ENCODE measurements at places on chromosomes 11 and 22.

- no peak for DNase-seq
Measured at GRCh38 chr11:32489464-32489863, 54.1 kb upstream of the WT1 start.

DNA sequence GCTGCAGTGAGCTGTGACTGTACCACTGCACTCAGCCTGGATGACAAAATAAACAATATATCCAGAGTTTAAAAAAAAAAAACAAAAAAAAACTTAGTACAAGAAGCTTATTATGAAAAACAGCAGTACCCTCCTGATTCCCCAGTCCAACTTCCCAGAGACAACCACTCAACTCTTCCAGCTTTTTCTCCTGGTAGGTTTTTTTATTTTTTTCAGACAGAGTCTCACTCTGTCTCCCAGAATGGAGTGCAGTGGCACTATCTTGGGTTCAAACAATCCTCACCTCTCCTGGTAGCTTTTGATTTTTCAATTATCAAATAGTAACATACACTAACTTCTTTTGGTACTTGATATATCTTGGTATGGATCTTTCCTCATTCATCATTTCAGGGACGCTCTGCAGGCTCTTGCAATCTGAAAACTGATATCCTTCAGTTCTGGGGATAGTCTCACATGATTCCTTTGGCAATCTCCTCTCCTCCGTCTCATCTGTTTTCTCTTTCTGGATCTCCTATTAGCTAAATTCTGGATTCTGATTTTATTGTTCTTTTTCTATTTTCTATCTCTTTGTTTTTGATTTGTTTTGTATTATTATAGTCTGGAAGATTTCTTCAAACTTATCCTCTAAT lies 44.9 kb downstream of the ALG9 start:
- DNase-seq, result no peak

GRCh38 chr11:32255841-32256240 lies 165.0 kb downstream of the RCN1 start:
- DNase-seq, result no peak

DNA sequence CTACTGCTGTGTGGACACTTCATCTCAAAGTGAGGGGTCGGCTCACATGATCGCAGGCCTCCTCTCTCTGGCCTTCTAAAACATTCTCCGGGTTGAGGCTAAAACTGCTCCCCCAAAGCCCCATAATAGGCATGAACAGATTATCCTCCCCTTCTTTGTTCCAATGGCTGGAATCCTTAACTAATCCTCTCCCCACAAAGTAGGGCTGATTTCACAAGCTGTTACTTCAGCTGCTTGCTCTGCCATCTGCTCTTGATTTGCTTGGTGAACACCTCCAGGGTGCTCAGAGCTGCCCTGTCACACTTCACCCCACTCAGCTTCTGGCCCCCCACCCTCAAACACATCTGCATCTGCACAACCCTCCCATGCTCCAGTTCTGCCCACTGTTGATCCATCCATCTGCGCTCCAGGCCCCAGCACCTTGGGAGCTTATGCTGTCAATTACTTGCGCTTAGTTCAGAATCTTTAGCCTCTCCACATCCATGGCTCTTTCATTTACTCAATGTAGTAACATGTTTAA lies 173.1 kb upstream of the API5 start:
- no peak for DNase-seq

- DNase-seq, result no peak
Measured at GRCh38 chr11:24390016-24390415, 106.8 kb upstream of the LUZP2 start.

GRCh38 chr11:128458321-128458720 lies 129.0 kb downstream of the ETS1 start:
- peak; percentile 74 for DNase-seq

- DNase-seq, result no peak
Measured at GRCh38 chr22:23751441-23751996, 607 bp upstream of the ZNF70 start.

DNA sequence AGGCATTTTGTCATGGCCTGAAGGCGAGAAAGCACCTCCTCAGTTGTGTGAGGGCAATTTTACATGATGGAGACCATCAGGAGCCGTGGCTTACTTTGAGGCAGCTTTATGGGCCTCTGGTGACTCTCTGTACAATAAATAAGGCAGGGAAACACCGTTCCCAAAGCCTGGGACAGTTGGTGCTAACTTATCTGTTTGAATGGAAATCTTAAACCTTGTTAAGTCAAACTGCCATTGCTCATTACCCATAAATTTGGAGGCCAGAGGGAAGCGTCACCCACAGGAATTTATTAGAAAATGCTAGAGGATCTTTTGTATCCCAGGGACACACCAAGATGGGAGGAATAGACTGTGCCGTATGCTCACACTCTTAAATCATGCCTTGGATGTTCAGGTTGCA lies 1156.9 kb downstream of the BRD1 start:
- no peak for DNase-seq

DNA sequence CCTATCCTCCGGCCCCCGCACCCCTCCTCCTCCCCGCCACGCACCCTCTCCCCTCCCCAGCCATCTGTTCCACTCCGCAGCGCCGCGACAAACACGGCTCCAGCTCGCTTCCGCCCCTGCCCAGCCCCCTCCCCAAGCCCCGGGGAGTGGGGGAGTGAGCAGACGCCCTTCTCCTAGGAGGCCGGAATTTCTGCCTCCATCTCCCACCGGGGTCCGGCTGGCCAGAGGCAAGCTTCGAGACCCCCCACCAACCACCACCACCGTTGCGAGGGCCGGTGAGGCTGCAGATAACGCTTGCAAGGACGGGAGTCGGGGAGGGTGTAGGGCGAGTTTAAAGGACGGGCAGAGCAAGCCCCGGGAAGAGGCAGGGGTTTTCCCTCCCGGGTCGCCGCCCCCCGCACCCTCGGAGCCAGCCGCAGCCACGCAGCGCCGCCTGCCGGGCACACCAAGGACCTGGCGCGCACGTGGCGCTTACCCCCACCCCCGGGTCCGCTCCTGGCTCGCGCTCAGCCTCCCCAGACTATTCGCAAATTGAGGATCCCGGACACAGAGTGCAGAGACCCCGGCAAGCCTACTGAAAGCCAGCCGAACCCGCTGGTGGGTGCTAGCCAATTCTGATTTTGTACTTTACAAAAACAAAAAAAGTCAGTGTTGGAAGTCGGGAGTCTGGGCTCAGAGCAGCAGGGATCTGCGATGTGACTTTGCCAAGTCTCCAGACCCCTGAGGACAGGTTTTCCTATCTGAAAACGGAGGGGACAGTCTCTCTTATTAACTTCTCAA lies 22.6 kb downstream of the RTN4RL2 start:
- DNase-seq, result peak; percentile 10

DNA sequence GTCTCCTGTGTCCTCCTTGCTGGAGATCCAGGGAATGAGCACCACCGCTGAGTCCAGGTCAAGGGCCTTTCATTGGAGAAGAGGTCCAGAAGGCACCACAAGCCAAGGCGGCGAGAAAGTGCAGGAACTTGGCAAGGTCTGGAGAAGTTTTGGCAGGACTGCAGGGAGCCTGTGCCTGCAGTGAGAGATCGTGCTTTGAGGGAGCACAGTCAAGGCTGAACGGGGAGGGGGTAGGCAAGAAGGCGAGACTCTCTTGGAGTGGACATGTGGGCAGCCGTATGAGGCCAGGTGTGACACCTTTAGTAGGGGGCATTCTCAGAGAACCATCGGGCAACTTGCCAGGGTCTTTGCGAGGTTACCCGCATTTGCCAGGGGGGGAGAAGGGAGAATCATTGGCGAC lies 30.5 kb downstream of the LRRC10B start:
- no peak for DNase-seq

All from A172 (cell line).